ENCODE measurements at places on chromosomes 16 and 17.
A peak's percentile ranks its signal among the peaks of the same experiment; 100 is the strongest.

DNA sequence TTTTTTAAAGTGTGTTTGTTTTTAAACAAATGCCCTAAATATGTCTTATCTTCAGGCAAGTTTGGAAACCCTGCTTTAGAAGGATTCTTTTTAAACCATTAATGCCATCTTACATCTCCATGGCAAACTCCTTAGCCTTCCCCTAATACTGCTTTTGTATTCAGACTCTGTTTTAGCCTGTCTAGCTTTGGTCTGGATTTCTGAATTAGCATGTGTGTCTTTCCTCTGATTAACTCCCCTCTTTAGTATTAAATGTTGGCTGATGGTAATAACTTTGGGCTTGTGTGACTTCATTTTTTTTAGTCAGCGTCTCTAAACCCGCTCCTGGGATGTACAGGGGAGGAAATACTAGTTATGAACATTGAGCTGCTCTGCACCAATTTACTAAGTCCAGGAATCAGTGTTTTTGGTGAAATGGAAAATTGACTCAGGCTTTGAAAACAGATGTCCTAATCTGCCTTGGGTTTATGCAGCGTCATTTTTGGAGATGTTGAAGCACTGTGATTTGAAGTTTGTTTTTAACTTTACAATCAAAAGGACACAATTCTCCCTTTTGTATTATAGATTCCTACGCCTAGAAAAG, 22.2 kb downstream of the WIPF2 start:
- no peak for DNase-seq

DNA sequence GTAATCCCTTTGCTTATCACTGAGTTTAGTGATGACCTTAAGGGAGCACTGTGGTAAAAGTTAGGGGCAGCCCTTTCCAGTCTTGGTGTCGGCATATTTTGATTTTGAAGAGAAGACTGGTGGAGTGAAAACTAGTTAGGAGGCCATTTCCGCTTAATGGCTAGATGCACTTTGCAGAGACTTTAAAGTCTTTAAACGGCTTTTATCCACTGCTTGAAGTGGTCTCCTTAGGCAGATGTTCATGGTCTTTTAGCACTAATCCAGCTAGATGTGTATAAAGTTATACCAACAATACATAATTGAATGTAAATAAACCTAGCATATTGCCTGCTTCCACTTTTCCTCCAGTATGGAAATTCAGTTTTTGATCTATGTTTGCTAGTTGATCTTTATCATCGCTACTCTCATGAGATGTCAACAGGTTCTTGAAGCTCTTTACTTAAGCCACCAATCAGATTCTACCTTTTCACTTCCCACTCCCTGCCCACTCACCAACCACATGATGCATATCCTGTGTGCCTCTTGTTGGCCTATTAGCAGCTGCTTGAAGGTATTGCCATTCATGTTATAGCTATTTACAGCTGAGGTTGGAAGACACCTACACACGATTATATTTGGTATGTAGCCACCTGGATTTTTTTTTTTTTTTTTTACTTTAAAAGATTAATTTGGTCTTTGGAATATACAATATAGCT, 132.0 kb downstream of the NLK start:
- DNase-seq = peak; percentile 16

DNA sequence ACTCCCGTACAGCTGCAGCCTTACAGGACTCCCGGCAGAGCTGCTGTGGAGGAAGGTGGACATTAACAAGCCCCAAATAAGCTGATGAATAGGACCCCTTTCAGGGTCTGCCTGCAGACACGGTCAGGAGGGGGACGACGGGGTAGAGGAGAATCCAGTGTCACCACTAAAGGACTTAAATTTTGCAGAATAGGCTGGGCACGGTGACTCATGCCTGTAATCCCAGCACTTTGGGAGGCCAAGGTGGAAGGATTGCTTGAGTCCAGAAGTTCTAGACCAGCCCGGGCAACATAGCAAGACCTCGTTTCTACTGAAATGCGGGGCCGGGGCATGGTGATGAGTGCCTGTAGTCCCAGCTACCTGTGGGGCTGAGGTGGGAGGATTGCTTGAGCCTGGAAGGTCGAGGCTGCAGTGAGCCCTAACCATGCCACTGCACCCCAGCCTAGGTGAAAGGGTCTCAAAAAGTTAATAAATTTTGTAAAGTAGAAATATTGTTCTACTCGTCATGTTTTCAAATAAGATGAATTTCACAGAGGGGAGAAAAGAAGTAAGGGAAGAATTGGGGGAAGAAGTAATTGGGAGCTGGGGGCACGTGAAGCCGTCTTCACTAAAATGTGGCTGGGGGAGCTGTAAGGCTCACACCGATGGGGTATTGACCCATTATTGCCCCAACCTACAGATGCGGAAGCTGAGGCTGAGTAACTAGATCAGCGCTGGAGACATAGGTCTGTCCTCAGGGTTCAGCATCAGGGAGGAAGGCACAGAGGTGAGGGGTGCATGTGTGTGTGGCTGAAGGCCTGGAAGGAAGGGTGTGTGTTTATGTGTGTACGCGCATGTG, 4.7 kb downstream of the LITAFD start:
- no peak for DNase-seq

DNA sequence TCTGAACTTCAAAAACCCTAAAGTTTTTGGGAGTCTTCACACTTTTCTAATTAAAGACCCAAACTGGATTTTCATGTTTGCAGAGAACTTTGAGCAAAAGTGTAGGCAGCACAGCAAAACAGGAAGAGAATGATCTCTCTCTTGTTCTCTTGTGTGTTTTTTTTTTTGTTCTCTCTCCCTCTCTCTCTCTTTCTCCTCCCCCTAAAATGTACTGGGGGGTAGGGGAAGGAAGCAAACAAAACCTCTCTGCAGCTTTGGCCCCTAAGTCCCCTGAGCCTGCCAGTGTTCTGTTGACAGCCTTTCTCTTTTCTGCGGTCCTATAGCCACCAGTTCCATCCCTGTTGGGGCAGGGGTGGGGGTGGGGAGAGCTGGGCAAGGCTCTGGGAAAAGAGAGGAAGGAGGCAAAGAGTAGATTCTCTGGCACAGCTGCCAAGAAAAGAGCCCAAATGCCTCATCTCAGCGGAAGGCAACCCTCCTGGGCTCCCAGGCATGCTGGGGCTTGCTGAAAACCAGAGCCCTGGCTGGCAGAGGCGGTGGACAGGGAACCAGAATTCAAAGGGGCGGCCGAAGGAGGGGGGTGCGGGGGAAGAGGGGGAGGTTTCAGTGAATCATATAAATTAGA, 295.3 kb downstream of the SOX9 start:
- no peak for DNase-seq

GRCh38 chr17:67156269-67157199, 88.5 kb downstream of the HELZ start:
- no peak for DNase-seq

- no peak for DNase-seq
Measured at GRCh38 chr17:78583091-78583490, 5.9 kb upstream of the DNAH17 start.

- DNase-seq = no peak
Measured at GRCh38 chr16:85112364-85112763, at the start of gene CIBAR2. TSS of gene CIBAR2 (minus strand) at chr16:85112472. CDS start at chr16:85112352, 120 bp downstream.

DNA sequence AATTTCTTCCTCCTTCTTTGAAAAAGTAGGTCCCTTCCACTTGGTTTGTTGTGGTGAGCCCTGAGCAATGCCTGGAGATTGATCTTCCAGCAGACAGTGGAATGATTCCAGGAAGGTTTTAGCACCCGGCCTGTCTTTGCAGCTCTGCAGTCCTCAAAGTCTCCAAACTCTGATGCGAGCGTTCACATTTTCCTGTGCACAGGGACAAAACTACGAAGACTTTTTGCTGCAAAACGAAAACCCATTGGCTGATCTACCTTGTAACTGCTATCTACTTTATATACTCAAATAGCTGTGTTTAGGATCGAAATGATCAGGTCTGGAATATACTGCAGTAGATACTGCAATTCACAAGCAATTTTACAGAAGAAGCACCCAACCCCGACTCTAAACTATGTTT, 21.7 kb downstream of the G6PC1 start:
- DNase-seq = no peak

DNA sequence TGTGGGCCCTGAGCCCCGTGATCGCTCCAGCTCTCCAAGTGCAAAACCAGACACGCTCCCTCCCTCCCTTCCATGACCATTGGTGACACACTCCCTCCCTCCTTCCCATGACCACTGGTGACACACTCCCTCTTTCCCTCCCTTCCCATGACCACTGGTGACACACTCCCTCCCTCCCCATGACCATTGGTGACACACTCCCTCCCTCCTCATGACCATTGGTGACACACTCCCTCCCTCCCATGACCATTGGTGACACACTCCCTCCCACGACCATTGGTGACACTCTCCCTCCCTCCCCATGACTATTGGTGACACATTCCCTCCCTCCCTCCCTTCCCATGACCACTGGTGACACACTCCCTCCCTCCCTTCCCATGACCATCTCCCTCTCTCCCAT, 56.3 kb downstream of the LMF1 start:
- no peak for DNase-seq

DNA sequence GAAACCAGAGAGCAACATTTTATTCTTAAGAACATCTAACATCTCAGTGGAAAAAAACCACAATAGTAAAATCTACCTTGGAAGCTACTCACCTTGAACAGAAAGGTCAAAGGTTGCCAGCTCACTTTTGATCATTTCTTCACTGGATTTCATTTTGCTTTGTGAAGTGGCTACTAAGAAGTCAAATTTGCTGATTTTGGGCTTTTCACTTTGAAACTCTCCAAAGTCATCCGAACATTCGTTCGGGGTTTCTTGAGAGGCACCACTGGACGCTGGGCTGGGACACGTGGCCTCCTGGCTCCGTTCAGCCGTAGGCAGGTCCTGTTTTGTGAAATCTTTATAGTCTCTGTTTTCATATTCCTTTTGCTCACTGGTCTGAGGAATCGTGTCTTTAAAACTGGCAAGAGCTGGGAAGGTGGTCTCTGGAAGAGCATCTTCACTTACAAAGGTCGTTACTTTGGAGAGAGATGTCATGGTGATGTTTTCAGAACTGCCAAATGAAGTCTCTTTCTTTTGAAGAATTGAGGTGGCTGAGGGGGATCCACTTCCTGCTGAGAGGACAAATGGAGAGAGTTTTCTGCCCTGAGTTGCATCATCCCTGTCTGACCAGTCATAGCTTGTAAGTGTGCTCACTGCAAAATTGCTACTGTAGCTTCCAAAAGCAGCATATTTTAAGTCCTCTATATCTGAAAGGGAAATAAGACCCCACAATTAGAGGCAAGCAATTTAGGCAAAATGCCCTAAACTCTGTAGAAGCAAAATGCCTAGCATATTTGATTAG, 52.4 kb downstream of the DUSP14 start:
- DNase-seq = no peak

DNA sequence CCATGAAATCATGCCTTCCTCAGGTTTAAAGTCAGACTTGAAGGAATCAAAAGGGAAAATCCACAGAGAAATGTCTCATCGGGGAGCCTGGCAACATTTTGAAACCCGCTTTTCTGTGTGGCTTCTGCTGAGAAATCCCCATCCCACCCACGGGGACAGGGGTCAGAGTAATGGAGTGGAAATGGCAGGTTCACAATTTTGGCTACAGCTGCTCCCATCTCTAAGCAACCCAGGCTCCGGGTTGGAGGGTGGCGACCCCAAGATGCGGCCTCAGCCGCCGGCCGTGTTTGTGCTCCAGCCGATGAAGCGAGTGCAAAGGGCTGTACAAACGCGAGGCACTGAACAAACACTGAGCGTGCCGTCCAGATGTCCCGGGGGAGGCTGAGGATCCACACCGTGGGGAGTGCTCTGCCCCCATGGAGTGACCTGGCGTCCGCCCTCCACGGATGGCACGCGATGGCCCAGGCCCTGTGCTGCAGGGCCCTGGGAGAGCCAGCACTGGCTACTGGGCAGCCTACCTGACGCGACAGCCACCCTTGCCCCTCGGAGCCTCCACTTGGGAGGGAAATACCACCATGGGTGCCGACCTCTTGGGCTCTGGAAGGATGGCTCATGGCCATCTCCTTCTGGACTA, 22.2 kb downstream of the SLC43A2 start:
- DNase-seq = no peak

GRCh38 chr16:16073891-16074881, 124.8 kb downstream of the ABCC1 start:
- DNase-seq = no peak

Data from activated gamma-delta T cell treated with Interleukin-2 at 50 U/mL for 16 hours (primary cell).